ENCODE measurements at places on chromosomes 11 and 22. TPM values are rescaled to one million over a fixed set of nuclear protein-coding genes. Genes with fewer than 3 reads are reported as not detected.

DNA sequence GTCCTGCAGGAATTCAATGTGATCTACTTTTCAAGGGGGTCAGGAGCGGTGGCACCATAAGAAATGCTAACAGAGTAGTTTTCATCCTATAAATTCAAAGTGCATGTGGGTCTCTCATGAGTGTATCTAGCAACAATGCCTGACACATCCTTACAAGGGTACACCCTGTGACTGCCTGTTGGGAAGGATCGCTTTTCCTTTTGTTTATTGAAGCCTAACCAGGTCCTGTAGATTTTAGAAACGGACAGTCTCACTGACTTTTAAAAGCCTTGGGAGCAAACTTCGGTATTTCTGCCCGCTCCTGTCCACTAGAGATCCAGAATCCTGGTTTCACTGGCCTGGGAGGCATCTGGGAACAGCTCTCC lies 102.4 kb downstream of the MICAL2 start:
- no peaks in the 10 kb centered on the region for H3K27me3 ChIP-seq
- peaks cover 20% of the 10 kb centered on the region for H3K4me1 ChIP-seq
- no peak for DNase-seq
- peak overlapping the region; percentile 70 for H3K27ac ChIP-seq
- H3K4me3 ChIP-seq = no peak overlapping the region

GRCh38 chr22:16936625-16937024 lies 71.4 kb downstream of the GAB4 start:
- no peaks in the 10 kb centered on the region for H3K36me3 ChIP-seq
- no peak overlapping the region for H3K27ac ChIP-seq
- DNase-seq = no peak
- H3K27me3 ChIP-seq = peaks cover 65% of the 10 kb centered on the region
- H3K4me3 ChIP-seq = no peak overlapping the region
- no peaks in the 10 kb centered on the region for H3K4me1 ChIP-seq

DNA sequence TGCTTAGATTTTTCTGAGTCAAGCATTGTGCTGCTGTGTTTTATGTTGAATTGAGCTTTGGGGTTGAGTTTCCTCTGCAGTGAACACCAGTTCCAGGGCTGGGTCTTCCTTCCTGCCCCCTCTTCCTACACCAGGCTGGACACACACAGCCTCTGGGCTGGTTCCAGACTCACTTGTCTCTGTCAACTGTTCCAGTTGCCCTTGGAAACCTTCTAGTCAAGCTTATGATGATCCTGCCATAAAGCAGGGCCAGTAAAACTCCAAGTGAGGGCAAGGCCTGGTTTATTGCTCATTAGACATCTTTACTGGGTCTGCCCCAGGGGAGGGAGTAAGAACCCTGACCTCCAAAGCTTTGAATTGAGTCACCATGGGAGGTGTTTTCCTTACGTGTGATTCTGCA lies 61.1 kb downstream of the KIAA1671 start:
- no peak overlapping the region for H3K4me3 ChIP-seq
- no peaks in the 10 kb centered on the region for H3K4me1 ChIP-seq
- DNase-seq = no peak
- no peaks in the 10 kb centered on the region for H3K36me3 ChIP-seq
- H3K27me3 ChIP-seq = peaks cover 24% of the 10 kb centered on the region

DNA sequence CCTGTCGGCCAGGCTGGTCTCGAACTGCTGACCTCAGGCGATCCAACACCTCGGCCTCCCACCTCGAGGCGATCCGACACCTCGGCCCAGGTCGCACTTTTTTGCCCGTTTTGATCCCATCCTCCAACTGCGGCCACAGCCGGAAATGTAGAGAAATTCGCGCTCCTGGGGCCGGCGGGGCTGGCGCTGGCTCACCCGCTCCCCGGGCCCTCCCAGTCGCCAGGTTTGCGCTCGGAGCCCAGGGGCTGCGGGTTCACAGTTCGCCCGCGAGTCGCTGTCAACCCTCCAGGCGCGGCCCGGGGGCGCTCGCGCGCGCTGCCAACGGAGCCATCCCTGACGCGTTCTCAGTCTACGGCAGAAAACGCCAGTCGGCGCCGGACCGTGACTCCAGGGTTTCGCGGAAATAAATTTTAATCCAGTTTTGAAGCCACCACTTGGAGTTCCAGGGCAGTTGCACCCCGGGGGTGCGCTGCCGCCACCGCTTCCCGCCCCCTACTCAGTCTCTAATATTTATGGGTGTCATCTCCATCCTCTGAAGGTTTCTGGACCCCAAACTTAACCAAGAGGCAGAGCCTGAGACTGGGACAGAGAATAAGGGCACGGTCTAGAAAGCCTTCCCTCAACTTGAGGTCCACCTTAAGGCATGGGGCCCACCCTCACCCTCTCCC lies 1.5 kb upstream of the KLHDC7B start:
- H3K4me3 ChIP-seq = peak overlapping the region; percentile 82
- peak overlapping the region; percentile 86 for H3K27ac ChIP-seq
- peaks cover 31% of the 10 kb centered on the region for H3K4me1 ChIP-seq
- H3K36me3 ChIP-seq = no peaks in the 10 kb centered on the region
- no peaks in the 10 kb centered on the region for H3K27me3 ChIP-seq
- DNase-seq = peak; percentile 68

DNA sequence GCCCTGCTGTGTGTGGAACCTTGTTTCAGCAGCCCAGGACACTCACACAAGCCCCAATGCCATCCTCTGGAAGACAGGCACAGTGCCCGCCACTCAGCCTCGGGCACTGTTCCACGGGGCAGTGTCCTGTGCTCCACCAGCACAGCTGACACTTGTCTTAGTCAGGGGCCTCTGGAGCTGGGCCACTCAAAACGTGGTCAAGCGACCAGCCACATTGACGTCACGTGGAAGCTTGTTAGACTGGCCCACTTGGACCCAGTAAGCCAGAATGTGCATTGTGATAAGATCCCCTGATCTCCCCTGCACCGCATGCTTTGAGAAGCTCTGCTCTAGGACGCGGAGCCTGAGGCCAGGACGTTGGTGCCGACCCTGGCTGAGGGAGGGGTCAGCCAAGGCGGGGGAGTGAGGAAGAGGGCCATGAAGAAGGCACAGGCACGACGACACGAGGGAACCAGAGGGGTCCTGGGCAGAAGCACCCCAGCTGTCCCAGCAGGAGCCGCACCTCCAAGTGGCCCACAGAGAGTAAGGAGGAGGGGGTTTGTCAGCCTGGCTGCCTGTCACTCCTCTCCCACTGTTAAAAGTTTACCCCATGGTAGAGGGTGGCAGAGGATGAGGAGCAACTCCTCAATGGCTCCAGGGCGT lies 64.6 kb downstream of the LINC01488 start:
- peak overlapping the region; percentile 19 for H3K4me3 ChIP-seq
- H3K36me3 ChIP-seq = peaks cover 5% of the 10 kb centered on the region
- H3K27me3 ChIP-seq = peaks cover 58% of the 10 kb centered on the region
- H3K27ac ChIP-seq = no peak overlapping the region

DNA sequence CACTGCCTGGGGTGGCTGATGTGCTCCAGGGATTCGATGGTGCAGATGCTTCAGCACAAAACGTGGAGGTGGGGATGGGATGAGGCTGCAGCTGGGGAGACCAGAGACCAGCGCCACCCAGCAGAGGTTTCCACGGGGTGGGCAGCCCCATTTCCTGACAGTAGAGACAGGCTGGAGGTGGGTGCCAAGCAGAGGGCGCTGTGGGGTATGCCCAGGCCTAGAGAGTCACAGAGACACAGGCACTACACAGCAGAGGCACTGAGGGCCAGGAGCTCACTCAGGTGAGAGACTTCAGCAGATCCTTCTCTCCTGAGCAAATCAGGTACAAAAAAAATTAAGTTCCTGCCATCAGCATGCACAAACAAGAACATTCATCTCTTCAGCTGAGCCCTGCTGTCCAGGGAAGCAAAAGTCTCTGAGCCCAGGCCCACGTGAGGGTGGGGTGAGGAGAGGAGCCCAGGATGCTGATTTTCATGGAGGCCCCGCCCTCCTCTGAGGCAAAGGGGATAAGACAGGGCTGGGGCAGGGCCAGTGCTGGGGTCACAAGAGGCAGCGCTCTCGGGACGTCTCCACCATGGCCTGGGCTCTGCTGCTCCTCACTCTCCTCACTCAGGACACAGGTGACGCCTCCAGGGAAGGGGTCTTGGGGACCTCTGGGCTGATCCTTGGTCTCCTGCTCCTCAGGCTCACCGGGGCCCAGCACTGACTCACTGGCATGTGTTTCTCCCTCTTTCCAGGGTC lies 53.1 kb downstream of the GGTLC2 start:
- H3K27ac ChIP-seq = no peak overlapping the region
- H3K36me3 ChIP-seq = no peaks in the 10 kb centered on the region
- DNase-seq = no peak
- peaks cover 3% of the 10 kb centered on the region for H3K4me1 ChIP-seq
- H3K4me3 ChIP-seq = no peak overlapping the region

GRCh38 chr11:124891373-124891861 lies 6.2 kb downstream of the ROBO4 start:
- H3K4me1 ChIP-seq = peaks cover 2% of the 10 kb centered on the region
- H3K4me3 ChIP-seq = no peak overlapping the region
- no peak for DNase-seq
- H3K27me3 ChIP-seq = peaks cover 38% of the 10 kb centered on the region
- H3K27ac ChIP-seq = no peak overlapping the region

GRCh38 chr11:73284106-73284505 lies 12.0 kb downstream of the P2RY6 start:
- peaks cover 26% of the 10 kb centered on the region for H3K27me3 ChIP-seq
- no peak overlapping the region for H3K27ac ChIP-seq
- H3K4me3 ChIP-seq = no peak overlapping the region
- peaks cover 7% of the 10 kb centered on the region for H3K36me3 ChIP-seq

DNA sequence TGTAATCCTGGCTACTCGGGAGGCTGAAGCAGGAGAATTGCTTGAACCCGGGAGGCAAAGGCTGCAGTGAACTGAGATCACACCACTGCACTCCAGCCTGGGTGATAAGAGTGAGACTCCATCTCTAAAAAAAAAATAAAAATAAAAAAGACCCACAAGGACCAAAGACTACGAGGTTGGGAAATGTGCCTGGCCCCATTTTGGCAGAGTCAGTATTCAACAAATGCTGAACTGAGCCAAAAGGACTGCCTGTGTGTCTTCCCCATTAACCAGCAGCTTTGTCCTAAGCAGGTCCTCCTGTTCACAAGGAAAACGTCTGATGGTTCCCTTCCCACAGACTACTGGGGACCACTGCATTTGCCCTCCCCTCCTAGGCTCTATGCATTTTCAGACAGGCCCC lies 27.6 kb downstream of the ADORA2A start:
- no peak overlapping the region for H3K27ac ChIP-seq
- H3K36me3 ChIP-seq = no peaks in the 10 kb centered on the region
- H3K27me3 ChIP-seq = no peaks in the 10 kb centered on the region
- peaks cover 3% of the 10 kb centered on the region for H3K4me1 ChIP-seq
- no peak for DNase-seq
- H3K4me3 ChIP-seq = no peak overlapping the region

DNA sequence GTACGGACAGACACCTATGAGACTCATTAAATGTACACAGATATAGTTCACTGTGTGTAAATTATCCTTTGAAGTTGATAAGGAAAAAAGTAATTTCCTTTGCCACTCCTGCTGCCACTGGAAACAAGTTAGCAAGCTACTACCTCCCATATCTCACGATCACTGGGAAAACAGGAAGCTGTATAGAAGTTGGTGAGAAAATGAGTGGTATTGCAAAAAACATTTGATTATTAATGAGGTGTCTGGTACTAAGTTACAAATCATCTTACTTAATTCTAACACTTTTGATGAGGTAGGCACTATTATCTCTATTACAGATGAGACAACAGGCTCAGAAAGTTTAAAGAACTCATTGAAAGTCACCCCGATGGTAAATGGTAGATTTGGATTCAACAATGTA lies 68.5 kb downstream of the GAB2 start:
- H3K27me3 ChIP-seq = peaks cover 6% of the 10 kb centered on the region
- H3K27ac ChIP-seq = no peak overlapping the region
- DNase-seq = no peak
- peaks cover 19% of the 10 kb centered on the region for H3K4me1 ChIP-seq
- no peak overlapping the region for H3K4me3 ChIP-seq
- H3K36me3 ChIP-seq = peaks cover 2% of the 10 kb centered on the region

DNA sequence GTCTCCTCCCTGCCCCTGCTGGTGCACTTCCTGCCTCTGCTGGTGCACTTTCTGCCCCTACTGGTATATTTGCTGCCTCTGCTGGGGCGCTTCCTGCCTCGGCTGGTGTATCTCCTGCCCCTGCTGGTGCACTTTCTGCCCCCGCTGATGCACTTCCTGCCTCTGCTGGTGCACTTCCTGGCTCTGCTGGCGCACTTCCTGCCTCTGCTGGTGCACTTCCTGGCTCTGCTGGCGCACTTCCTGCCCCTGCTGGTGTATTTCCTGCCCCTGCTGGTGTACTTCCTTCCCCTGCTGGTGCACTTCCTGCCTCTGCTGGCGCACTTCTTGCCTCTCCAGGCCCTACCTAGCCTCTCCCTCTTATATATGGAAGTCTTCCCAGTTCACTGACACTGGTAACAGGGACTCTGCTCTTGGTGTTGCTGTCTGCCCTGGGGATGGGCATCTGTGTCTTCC lies 10.1 kb downstream of the MTFP1 start:
- H3K36me3 ChIP-seq = no peaks in the 10 kb centered on the region
- peak; percentile 53 for DNase-seq

DNA sequence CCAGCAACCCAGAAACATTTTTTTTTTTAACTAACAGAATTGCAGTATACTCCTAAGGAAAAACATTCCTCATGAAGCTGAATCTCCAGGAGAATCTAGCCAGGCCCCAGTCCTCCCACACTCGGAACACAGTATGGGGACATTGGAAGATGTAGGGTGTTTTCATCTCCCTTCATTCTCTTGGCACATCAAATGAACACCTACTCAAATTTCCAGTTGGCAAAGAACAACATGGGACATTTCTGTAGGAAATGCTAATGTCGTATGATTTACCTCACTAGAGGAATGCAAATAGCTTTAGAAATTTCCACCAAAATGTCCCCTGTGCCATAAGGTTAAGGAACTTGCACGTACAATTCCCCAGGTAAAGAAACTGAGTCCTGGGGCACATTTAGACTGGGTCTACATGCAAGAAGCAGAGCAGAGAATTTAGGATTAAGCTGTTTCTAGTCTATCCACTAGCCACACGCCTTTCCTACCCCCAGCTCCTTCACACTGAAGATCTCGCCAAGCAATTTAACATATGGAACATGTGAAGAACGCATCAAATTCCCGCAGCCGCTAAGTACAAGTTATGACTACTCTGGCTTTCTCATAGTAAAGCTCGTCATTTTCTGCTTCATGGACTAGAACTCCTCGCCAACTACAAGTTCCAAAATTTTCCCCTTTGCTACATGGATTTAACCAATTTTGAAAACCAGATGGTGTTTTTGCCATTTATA lies 2.9 kb upstream of the CADM1 start:
- no peak overlapping the region for H3K4me3 ChIP-seq
- H3K36me3 ChIP-seq = peaks cover 2% of the 10 kb centered on the region
- no peaks in the 10 kb centered on the region for H3K4me1 ChIP-seq

- H3K27me3 ChIP-seq = no peaks in the 10 kb centered on the region
- H3K4me3 ChIP-seq = no peak overlapping the region
- H3K36me3 ChIP-seq = no peaks in the 10 kb centered on the region
- no peak overlapping the region for H3K27ac ChIP-seq
- no peak for DNase-seq
Measured at GRCh38 chr11:14552089-14552488, 31.9 kb upstream of the PSMA1 start.

GRCh38 chr11:96109331-96110030 lies 185.6 kb upstream of the MTMR2 start:
- no peak overlapping the region for H3K27ac ChIP-seq
- peaks cover 19% of the 10 kb centered on the region for H3K4me1 ChIP-seq
- H3K27me3 ChIP-seq = no peaks in the 10 kb centered on the region
- H3K4me3 ChIP-seq = no peak overlapping the region
- DNase-seq = no peak

Gene RAB39A
- total RNA-seq = 0.20 TPM

Gene P2RY6
- not detected for total RNA-seq

Gene CARD18
- total RNA-seq = not detected

Gene SLC22A6
- not detected for total RNA-seq

Gene GP1BB
- 113 TPM for total RNA-seq

Gene B4GALNT4
- total RNA-seq = 6.0 TPM

Gene THRSP
- total RNA-seq = not detected

Gene CRYBB2
- total RNA-seq = not detected

Gene LRRC55
- total RNA-seq = not detected

Gene CBX7
- total RNA-seq = 73.9 TPM

Gene USP47
- 71.5 TPM for total RNA-seq

Gene CHRDL2
- total RNA-seq = not detected
